ENCODE measurements at places on chromosomes 13 and 19. TPM values are rescaled to one million over a fixed set of nuclear protein-coding genes. Genes with fewer than 3 reads are reported as not detected.

DNA sequence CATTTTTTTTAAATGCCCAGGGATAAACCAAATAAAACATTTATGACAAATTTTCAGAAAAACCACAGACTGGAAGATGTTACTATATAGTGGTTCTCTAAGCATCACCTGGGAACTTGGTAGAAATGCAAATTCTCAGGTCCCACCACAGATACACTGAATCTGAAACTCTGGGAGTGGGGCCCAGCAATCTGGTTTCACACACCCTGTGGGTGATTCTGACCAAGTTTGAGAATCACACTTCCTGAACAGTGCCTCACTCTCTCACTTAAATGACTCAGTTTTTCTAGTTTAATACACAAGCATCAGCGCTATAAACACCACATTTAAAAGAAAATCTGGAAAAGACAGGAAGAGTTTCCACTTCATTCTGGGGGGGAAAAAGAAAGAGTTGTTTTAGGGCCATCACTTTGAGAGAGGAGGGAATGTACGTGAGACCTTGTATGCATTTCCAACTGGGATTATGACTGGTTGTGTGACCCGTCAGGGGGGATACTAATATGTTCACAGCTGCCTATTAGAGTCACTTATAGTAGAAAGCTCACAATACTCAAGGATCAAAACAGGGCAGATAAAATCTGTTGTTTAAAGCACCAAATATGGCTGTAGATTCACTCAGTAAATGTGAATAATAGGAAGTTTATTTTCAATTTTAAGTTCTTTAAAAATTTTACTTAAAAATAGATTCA is 567.7 kb downstream of the GPC6 start:
- DNase-seq: no peak

- DNase-seq: no peak
These were observed 328.9 kb downstream of the DIAPH3 start for GRCh38 chr13:59834801-59835200.

DNA sequence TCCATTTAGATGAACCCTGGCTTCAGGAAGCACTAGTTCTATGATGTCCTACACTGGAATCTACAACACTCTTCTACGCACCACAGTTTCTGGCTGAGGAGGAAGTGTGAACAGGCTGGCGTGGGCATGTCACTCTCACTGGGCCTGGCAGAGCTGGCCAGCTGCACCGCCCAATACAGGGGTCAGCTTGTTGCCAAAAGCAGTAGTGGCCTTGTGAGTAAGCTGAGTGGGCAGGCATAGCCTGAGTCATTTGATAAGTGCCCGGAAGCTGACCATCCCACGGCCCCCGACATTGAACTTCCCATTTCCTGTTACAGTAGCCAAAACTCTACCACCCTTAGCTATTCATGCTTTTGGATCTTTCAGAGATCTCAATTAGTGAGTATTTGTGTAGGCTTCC is 240.9 kb upstream of the SERP2 start:
- DNase-seq: peak; percentile 83

GRCh38 chr13:30026093-30026492 is 175.7 kb upstream of the UBL3 start:
- no peak for DNase-seq

- no peak for DNase-seq
These were observed 76.0 kb downstream of the CHST8 start for GRCh38 chr19:33697766-33698165.

- DNase-seq: no peak
These were observed 8.2 kb downstream of the NDUFA11 start for GRCh38 chr19:5895409-5895808.

DNA sequence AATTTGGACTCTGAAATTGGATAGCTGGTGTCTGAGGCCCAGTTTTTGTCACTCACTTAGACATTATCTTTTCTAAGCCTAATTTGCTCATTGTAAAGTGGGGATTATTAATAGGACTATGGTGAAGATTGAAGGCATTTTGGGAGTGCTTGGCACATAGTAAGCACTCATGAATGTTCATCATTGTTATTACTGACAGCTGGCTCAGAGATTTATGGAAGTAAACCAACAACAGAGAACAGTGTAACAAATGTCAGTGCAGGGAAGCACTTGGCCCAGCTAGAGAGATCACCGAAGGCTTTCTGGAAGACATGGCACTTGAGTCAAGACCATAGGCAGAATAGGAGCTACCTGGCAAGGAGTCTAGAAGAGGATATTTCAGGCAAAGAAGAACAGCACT is 92.3 kb downstream of the RFC3 start:
- no peak for DNase-seq

DNA sequence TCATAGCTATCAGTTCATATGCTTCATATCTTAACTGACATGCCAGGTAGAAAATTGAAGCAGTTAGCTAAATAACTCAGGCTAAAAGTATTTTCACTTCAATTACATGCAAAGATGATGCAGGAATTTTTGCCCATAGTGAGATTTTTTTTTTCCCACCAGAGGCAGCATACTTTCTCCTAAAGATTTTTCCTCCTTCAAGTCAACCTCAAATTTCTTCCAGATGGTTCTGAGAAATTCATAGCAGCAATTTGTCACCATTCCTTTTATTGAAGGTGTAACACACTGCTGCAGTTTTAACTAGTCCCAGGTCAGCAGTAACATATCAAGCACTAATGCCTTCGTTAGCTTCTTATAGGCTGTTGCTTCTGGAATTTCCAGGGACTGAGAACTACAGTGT is 141.9 kb downstream of the SUCLA2 start:
- DNase-seq: no peak

The FAAP24 gene
- not detected for total RNA-seq

DNA sequence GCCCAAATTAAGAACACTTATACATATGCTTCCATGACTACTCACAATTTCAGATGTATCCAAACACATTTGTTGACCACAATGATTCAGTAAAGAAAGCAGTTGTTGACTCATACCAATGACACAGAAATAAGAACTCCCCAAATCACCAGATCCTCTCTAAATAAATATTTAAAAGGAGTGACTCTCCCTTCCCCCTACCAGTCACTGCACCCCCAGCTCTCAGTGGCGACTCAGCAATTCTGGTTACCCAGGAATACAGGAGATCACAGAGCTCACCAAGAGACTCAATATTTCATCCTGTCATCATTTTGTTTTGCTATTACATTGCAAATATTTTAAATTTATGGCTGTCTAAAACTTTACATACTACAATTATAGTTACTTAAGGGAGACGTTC is 131.5 kb downstream of the RGCC start:
- DNase-seq: no peak

The CYP4F11 gene
- 0.27 TPM for total RNA-seq

The LGALS14 gene
- total RNA-seq: not detected

The ADAMTSL5 gene
- 20.5 TPM for total RNA-seq

GRCh38 chr19:39833464-39834286 is at the start of gene DYRK1B:
DYRK1B (minus strand) TSS chr19:39834162; CDS start chr19:39831867, 2,295 bp downstream.
- peak; percentile 98 for DNase-seq

DNA sequence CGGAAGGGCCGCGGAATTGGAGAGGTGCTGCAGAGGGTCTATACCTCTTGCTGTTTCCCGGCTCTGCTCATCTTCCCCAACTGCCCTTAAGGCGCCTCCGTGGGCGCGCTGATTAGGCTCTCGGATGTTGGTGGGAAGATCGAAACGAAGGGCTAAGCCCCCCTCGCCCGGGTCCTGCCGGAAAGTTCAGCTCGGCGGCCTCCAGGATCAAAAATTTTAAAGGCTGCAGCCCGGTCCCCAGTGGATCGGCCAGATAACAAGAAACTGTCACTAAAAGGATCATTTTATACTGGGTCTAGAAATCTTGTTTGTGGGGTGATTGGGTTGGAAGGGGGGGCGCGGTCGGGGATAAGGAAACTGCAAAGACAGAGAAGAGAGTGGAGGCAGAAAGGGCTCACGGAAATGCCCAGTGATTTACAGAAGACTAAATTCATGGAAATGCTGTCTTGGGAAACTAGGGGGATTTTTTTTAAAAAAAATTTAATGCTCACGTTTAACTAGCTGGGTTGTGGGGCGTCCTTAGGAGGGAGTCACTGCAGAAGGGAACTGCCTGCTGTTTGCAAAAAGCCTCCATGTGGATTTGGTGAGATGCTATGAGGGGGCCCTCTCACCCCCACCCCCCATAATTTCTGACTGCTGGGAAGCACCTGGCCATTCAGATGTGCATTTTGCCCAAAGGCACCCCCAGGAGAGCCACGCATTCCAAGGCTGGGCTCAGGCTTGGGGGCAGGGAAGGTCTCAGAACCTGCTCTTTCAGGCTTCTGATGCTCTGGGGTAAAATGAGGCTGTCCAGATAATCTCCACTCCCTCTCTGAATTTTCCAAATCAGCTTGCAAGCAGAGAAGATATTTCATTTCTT is 7.7 kb downstream of the CDX2 start:
- DNase-seq: no peak

DNA sequence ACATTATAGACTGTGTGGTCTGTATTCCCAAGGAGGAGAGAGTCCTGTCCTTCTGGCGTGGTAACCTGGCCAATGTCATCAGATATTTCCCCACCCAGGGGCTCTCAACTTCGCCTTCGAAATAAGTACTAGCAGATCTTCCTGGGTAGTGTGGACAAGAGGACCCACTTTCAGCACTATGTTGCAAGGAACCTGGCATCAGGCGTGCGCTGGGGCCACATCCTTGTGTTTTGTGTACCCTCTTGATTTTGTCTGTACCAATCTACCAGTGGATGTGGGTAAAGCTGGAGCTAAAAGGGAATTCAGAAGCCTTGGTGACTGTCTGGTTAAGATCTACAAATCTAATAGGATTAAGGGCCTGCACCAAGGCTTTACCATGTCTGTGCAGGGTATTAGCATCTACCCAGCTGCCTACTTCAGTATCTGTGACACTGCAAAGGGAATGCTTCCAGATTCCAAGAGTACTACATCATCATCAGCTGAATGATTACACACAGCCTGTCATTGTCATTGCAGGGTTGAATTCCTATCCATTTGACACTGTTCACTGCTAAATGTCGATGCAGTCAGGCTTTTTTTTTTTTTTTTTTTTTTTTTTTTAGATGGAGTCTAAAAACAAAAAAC is 148.0 kb downstream of the PRR20E start:
- no peak for DNase-seq

The GIPC3 gene
- 1.9 TPM for total RNA-seq

DNA sequence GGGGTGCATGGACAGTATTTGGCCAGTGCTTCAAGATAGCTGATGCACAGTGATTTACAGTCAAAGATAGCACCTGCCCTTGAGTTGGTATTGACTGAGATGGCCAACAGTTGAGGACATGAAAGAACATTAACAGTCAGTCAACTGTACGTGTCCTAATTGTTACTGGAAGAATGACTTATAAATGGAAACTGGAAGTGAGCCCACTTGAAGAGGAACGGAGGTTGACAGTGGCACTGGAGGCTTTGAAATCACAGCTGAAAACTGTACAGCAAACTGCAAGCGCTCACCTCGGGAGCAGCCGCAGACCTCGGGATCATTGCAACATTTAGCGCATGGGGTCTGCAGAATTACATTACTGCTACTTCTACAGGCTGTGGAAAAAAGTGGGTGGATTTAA is 77.1 kb downstream of the GGACT start:
- DNase-seq: no peak

DNA sequence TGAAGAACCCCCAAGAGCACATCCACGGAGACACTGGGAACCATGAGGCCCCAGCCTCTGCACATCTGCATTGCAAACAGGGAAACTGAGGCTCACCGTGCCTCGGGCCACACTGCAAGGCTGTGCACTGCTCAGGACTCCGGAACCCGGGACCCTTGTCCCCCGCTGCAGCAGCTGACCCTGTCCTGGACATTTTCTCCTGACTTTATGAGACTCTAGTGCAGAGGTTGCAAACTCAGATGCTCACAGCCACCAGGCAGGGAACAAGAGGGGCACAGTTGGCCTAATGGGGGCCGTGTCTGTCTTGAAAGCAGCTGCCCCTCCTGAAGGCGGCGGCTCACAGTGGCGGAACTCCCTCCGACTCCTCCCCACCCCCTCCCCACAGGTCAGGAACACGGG is 16.5 kb upstream of the IGLON5 start:
- no peak for DNase-seq

The ZNF71 gene
- 6.6 TPM for total RNA-seq

DNA sequence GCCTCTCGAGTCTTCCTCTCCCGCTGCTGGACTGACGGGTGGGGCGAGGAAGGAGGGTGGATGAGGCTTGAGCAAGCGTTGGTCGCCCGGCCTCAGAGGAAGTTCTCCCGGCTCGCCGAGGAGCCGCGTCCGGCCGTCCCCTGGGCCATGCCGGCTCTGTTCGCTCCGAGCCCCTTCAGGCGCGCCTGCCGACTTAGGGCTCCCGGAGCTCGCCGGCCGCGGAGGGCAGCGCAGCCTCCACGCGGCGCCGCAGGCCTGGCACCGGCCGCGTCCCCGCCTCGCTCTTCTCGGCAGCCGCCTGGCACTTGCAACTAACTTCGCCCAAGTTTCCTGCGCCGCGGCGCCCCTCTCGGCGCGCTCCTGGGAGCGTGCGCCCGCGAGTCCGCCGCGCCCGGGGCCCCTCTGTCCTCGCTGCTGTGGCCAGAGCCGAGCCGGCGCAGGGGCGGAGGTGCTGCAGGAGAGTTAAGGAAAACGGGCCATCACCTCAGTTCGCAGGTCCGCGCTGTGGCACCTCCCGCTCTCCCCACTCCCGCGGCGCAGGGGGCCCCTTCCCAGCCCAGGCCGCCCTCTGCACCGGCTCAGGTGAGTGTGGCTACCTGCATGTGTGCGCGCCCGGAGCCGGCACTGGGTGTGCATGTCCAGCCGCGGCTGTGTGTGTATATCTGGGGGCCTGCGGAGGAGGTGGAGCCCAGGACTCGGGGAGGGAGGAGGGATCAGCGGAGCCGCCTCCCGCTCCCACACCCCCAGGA is 641 bp upstream of the SOX21 start:
- peak; percentile 47 for DNase-seq

DNA sequence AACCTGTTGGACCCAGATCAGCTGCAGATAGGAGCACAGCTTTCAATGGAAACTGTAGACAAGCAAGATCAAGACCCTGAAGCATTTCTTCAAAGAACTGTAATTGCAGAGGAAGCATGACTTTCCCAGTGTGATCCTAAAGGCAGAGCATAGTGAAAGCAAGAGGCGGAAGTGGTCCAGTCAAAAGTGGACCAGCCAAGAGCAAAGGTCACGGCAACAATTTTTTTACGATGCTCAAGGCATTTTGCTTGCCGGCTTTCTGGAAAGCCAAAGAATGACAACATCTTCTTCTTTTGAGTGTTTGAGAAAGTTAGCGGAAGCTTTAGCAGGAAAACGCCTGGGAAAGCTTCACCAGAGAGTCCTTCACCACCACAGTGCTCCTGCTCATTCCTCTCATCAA is 111.6 kb downstream of the RNF17 start:
- DNase-seq: no peak

- DNase-seq: no peak
These were observed 2267.7 kb downstream of the PCDH9 start for GRCh38 chr13:64962404-64962803.

All from left ventricle myocardium superior (tissue), 1 donor.